Muscle of arm (tissue), 14 donors: ENCODE measurements at places on chromosomes 5 and 9.

DNA sequence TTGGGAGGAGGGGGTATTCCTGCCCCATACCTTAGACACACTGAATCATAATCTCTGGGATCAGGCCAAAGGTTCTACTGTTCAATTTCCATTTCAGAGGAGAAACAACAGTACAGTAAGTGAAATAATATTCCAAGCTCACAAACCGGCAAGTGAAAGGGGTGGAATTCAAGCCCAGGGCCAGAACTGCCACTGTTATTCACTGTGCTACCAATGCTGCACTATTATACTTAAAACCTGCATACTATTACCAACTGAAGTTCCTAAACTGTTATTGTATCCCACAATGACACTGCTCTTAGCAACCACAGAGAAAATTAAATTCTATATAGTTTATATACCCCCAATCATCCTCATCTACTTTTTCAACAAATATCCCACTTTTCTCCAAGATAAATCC, 24.6 kb downstream of the SSBP2 start:
- no peak for DNase-seq

DNA sequence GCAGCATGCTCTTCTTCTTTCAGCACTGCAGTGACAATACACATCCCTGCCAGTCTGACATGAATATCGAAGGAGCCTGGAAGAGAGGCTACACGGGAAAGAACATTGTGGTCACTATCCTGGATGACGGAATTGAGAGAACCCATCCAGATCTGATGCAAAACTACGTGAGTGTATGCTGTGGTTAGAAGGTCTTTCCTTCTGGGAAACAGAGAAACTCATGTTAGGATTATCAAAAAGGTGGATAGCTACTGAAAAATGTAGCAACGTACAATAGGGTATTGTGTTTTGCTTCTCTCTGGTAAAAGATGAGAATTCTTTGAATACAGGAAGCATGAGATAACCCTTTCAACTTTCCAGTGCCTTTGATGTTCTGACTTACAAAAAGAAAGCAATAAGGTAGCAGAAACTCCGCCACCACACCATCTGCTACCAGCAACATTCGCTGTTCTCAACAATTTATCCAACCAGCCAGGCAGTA, 133.3 kb downstream of the PCSK5 start:
- DNase-seq: no peak

DNA sequence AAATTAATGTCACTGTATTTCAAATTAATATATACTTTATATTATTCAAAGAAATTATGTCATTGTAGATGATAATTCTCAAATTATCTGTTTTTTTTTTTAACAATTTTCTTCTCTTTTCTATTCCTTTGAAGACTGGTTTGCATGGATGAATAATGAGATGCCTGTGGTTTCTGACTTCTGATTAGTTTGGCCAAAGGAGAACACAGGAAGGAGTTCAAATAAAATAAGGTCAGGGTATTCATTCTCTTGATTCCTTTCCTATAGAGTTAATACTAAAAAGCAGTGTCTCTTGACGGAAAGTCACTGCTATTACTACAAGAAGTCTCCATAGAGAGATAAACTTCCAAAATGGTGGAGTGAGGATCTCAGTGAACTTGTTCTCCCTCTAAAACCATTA, 279.6 kb upstream of the FTMT start:
- no peak for DNase-seq

DNA sequence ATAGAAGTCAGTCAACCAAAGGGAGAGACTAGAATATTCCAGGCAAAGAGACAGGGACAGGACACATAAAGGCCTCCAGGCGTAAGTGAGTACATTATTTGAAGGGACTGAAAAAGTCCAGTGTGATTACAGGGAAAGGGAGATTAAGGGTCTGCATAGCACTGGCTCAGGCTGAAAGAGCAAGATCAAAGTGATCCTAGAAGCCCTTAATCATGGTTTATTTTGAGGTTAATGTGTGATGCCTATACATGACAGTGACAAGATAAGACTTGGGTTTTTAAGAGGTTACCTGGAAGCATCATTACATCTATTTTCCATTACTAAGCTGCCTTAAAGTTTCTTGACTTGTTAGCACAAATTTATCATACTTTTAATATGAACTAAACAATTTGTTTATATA, 25.8 kb downstream of the LMBRD2 start:
- no peak for DNase-seq

- DNase-seq: no peak
These were observed 70.3 kb upstream of the MAP1B start for GRCh38 chr5:72036951-72037350.

GRCh38 chr9:7130266-7130820, 372.6 kb downstream of the KDM4C start:
- no peak for DNase-seq

DNA sequence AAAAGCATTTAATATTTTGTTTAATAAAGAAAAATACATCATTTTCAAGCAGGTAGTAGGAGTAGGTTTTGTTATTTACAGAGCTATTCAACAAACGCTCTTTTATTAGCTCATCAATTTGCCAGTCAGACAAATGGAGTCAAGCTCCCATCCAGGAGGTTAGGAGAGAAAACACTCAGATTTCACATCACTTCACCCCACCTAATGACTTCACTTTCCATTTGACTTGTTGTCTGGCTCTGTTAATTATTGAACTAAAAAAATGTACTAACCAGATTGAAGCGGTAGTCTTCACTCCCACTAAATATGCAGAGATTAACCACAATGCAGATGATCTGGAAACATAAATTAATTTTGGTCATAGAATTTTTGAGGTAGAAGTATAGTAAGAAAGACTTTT, 193.6 kb upstream of the VCAN start:
- no peak for DNase-seq

- DNase-seq: no peak
These were observed 198.7 kb downstream of the GNA14 start for GRCh38 chr9:77449240-77450084.

GRCh38 chr9:69555802-69556201, 116.4 kb downstream of the APBA1 start:
- no peak for DNase-seq
